ENCODE measurements at places on chromosomes 2 and 18.

DNA sequence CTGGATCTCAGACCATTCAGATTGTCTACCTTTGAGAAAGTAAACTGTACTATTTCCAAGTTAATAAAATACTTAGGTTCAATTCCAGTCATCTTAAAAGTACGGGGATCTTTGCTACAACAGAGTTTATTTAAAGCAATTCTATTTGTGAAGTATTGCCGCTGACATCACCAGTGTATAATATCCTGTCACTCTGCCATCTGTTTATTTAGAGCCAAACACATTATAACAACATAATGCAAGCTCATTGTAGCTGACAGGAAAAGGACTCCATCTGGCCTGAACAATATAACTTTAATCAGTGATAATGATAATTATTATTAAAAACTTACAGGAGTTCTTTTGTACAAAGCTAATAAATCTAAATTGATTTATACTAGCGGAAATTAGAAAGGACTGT, 786.8 kb downstream of the ERBB4 start:
- no peak for DNase-seq

- no peak for DNase-seq
Observed at GRCh38 chr18:10047237-10047636, 133.4 kb downstream of the VAPA start.

GRCh38 chr2:88913280-88913679, 221.8 kb downstream of the RPIA start:
- no peak for DNase-seq

GRCh38 chr2:30871980-30872789, 64.9 kb upstream of the CAPN13 start:
- no peak for DNase-seq

GRCh38 chr2:132668189-132668823, 1.7 kb downstream of the LYPD1 start:
- DNase-seq = no peak

DNA sequence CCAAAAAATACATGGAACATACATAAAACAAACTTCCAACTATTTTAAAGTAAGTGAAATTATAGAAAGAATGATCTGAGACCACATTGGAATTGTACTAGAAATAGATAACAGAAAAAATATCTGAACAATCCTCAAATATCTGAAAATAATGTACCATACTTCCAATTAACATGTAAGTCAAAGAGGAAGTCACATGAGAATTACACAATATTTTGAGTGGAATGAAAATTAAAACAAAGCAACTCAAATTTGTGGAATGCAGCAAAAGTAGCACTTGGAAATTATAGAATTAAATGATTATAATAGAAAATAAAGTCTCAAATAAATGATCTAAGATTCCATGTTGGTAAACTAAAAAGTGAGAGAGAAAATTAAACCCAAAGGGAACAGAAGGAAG, 38.3 kb upstream of the CTIF start:
- DNase-seq = no peak
